Breast epithelium (tissue), 4 donors: ENCODE measurements at places on chromosomes 12 and 14. TPM values are rescaled to one million over a fixed set of nuclear protein-coding genes. Genes with fewer than 3 reads are reported as not detected.

SYNDIG1L gene
- 0.33 TPM for total RNA-seq

KLC1 gene
- total RNA-seq = 275 TPM

EPS8 gene
- 244 TPM for total RNA-seq

SOAT2 gene
- not detected for total RNA-seq

BCAT1 gene
- total RNA-seq = 8.8 TPM
